ENCODE measurements at places on chromosomes 1 and 21. TPM values are rescaled to one million over a fixed set of nuclear protein-coding genes. Genes with fewer than 3 reads are reported as not detected.

DNA sequence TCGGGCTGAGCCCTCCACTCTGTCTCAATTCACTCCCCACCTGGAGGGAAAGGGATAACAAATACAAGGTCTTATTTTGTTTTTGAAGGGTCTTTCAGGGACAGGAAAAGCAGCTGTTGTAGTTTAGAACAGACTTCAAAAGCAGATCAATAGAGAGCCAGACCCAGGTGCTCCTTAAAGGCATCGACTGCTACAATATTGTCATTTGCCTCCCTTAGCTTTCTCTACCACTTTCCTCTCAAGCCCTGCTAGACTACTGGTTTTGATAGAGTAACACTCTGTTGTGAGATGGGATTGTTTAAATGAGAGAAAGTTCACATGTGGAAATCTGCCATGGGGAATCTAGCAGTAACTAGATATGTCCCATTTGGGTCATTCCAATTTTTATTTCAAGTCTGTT, 24.0 kb downstream of the RGS7 start:
- DNase-seq, result no peak

DNA sequence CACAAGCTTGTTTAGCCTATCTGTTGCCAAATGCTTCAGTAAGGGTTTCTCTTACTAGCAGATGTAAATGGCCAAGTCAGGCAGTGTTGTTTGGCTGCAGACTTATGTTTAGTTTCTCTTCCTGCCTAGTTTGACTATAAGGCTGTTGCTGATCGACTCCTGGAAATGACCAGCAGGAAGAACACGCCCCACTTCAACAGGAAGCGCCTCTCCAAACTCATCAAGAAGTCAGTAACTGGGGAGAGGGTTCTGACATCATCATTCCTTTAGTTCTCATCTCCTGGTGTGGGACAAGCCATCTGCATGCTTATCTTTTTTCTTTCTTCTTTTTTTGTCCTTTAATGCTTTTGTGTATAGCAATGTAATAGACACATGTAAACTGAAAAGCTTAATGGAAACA, 25.1 kb downstream of the RRP1B start:
- no peak for DNase-seq

DNA sequence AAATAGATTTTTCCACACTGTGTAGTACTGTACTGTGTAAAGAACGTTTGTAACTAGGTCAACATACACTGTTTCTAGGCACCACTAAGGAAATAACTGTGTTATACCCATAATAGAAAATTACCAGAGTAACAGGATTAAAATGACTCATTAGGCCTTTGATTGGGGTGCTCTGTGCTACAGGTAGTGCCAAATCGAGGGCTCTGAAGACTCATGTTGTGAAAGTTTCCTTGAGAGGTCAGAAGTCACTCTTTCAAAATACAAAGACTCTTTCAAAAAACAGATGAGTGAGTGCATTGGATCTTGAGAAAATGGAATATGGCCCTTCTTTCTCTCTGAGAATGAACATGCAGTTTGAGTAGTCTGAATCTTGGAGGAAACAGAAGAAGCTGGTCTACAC, 143.0 kb downstream of the MRPL39 start:
- no peak for DNase-seq

- DNase-seq, result no peak
Observed at GRCh38 chr1:7760245-7760644, 10.9 kb upstream of the VAMP3 start.

- DNase-seq, result no peak
Observed at GRCh38 chr1:39084191-39084590, 58.0 kb downstream of the NDUFS5 start.

DNA sequence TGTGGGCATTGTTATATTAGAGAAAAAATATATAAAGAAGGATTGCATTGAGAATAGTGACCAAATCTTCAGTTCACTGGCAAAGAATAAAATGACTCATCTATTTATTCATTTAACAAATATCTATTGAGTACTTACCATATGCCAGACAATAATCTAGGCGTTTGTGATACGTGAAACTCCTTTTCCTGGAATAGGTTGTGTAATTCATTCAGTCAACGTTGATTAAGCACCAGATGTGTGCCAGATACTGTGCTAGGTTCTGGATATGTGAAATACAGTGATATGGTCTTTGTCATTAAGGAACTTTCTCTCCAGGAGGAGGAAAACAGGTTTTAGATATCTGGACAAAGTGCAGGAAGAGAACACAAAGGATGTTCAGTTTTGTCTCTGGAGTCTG, 344.5 kb downstream of the RWDD3 start:
- no peak for DNase-seq

DNA sequence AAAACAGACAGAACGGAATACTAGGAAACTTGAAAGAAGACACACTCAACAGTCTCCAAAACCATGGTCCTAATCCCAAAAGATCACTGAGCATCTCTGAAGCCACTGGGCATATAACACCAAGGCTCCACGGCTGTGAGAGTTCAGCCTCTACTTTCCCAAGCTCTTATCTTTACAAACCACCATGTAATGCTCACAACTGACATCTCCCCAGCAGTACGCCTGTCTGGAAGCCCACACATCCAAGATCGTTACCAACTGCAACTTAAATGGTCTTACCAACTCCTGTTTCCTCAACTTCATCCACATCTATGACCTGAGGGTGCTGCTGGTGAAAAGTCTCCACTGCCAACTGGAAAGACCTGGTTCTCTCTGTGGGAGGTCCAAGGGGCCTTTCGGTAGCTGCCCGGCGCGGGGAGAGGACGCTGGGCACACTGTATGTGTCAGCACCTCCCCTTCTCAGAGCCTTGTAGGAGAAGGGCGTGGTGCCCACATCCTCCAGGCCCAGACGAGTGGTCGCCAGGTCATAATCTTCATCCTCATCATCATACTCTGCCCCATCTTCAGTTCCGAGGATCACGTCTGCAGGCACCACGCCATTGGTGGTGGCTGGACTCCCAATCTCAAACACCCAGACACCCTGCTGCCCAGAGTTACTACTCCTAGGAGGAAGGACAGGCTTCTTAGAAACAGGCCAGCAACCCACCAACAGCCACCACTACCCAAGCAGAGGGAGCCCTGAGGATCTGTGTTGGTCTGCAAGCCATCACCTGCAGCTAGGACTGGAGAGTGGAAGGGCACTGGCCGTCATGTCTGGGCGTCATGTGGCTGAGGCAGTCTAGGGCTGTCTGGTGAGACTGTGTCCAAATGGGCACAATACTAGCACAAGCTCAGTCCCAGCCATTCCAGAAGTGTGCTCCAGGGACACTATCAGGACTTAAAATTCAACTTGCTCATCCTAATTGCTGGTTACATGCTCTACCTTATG, 23.0 kb downstream of the NID1 start:
- DNase-seq, result no peak

DNA sequence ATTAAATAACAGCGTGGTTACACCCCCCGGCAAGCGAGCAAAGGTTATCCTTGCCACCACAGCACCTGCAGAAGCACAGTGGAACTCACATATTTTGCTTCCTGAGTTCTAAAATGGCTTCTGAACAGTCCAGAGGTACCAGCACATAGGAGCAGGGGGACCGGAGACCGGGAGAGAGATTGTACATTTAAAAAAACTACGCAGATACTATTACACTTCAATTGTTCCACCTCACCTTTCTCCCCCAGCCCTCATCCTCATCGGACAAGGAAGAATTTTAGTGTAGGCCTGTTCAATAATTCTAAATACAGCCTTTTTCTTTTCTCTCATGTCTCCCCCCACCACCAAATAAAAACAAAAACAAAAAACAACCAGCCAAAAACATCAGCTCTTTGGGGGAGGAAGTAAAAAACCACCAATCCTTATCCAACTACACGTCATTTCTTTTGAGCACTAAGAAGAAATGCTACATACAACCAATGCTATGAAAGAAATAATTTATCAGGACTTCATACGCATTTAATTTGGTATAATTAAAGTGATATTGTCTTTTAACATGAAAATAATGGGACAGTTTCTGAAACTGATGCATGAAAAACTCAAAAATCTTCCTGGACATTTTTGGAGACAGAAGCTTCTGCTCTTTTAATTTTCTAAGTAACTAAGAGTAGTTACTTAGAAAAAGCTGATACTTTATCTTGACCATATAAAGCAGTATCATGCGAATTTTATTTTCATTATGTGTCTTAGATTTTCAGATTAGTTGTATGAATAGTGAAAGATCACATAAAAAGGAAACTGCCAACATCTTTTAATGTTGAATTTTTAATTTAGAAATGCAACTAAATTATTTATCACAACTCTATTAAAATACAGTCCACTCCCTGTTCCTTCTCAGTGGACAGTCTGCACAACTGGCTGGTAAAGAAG, 9.1 kb downstream of the CDKN2C start:
- DNase-seq, result no peak

GRCh38 chr21:15986277-15986676, 256.5 kb downstream of the USP25 start:
- DNase-seq, result peak; percentile 46

- peak; percentile 81 for DNase-seq
Observed at GRCh38 chr1:156652131-156652991, 10.4 kb downstream of the BCAN start.

DNA sequence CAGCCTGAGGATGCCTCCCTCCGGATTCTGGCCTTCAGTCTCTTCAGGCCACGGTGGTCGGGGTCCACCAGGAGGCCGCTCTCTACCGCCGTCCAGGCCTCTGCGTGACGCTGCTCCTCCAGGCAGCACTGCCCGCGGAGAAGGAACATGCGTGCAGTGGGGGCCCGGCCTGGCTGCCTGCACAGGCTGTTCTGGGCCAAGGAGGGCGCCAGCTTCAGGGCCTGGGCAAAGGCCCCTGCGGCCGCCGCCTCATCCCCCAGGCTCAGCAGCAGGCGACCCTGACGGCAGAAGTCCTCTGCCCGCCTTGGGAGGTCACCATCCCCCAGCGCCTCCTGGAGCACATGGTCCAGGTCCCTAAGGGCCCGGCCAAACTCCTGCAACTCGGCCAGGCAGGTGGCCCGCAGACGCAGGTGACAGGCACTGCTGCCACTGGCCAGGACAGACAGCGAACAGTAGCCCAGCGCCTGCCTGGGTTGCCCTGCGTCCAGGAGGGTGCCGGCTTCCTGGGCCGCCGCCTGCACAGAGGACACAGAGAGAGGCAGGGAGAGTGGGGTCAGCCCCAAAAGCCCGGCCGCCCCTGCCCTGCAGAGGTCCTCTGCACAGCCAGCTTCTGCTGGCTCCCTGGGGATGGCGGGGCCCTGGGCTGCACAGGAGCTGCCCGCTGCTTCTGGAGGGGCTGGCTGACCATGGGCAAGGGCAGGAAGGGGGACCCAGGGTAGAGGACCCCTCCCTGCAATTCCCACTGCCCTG, 8.7 kb upstream of the MMEL1 start:
- DNase-seq, result no peak

DNA sequence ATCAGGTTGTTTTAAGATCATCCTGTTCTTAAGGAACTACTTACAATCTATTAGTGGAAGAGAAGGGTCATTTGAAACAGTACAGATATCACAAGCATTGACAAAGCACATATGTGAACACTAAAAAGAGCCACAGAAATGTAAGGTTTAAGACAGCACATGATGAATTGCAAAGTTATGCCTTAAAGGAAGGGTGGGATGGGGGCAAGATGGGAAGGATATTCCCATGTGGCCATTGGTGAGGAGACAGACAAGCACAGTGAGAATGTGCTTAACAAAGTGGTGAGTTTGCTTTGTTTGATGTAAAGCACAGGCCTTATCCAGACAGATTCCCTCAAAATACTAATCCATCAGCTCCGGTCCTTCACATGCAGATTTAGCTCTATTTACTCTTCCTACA, 151.6 kb upstream of the IVNS1ABP start:
- DNase-seq, result no peak

DTL gene
- 24.5 TPM for polyA plus RNA-seq

XKR8 gene
- polyA plus RNA-seq, result 7.8 TPM

FCRL6 gene
- 0.27 TPM for polyA plus RNA-seq

APP gene
- 818 TPM for polyA plus RNA-seq

GJA8 gene
- polyA plus RNA-seq, result 0.80 TPM

DLGAP3 gene
- polyA plus RNA-seq, result 1.9 TPM

LMOD1 gene
- polyA plus RNA-seq, result 3.9 TPM
